ENCODE measurements at places on chromosomes 2 and 18. TPM values are rescaled to one million over a fixed set of nuclear protein-coding genes. Genes with fewer than 3 reads are reported as not detected.
A peak's percentile ranks its signal among the peaks of the same experiment; 100 is the strongest.

- DNase-seq = no peak
These were observed 30.0 kb downstream of the CTLA4 start for GRCh38 chr2:203897544-203897943.

- no peak for DNase-seq
These were observed 3.6 kb upstream of the SMARCAL1 start for GRCh38 chr2:216408426-216409290.

GRCh38 chr2:27991146-27991545, 100.6 kb downstream of the BABAM2 start:
- no peak for DNase-seq

- DNase-seq = no peak
These were observed 819 bp upstream of the SERPINE2 start for GRCh38 chr2:224039770-224040440.

DNA sequence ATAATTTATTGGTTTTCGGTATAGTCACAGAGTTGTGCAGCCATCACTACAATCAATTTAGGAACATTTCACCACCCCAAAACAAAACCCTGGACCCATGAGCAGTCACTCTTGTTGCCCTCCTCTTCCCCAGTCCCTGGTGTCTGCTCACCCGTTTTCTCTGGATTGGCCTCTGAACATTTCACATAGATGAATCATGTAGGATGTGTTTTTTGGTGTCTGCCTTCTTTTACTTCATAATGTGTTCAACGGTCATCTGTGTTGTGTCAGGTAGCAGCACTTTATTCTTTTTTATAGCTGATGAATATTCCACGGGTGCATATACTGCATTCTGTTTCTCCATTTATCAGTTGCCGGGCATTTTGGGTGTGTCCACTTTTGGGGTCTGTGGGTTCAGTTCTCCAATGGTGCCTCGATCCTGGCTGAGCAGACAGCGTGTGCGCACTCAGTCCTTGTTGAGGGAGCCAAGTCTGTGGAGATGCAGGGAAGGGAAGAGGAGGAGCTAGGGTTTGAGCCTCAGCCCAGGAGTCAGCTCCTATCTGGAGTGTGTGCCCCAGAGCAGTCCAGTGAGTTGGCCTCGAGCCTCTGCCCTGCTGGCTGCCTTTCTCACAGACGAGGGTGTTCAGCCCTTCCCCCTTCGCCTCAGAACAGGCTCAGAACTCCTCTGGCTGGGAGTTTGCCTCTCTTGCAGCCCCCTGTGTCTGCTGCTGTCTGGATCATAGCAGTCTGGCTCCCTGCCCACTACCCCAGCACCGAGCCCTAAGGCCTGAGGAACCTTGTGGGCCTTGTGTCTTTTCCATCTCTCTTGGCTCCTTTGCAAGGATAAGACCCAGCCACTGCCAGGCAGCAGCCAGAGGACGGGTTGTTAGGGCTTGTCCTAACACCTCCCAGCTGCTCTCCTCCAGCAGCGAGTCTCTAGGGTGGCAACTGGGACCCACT, 18.0 kb downstream of the C2orf74 start:
- peak; percentile 54 for DNase-seq

DNA sequence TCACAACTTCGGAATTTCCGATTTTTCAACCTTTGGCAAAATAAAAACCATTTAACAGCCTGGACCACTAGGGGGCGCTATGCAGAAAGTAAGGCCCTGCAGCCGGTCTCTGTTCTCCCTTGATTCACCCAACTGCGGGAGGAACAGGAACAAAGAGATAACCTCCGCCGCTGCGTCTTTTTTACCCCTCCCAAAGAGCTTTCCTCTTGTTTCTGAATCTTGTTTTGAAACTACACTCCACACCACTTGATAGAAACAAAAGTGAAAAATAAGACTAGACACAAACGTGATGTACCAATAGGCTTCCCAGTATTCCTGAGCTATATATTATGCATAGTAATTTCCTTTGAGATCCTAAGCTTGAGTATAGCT, 231.2 kb downstream of the MYO3B start:
- DNase-seq = peak; percentile 76

Gene COL3A1
- 371 TPM for total RNA-seq

Gene VSNL1
- total RNA-seq = 0.23 TPM

Gene CNTNAP5
- total RNA-seq = 31.7 TPM

Gene TSPYL6
- not detected for total RNA-seq

Measured in mucosa of gallbladder (tissue), 1 donor.